ENCODE measurements at places on chromosomes 4 and X. TPM values are rescaled to one million over a fixed set of nuclear protein-coding genes. Genes with fewer than 3 reads are reported as not detected.

Gene FAM241A
- total RNA-seq = 16.0 TPM

Gene NPY2R
- not detected for total RNA-seq

Gene PRAF2
- total RNA-seq = 19.5 TPM

Gene HMX1
- not detected for total RNA-seq

Gene ARHGAP4
- total RNA-seq = 276 TPM

DNA sequence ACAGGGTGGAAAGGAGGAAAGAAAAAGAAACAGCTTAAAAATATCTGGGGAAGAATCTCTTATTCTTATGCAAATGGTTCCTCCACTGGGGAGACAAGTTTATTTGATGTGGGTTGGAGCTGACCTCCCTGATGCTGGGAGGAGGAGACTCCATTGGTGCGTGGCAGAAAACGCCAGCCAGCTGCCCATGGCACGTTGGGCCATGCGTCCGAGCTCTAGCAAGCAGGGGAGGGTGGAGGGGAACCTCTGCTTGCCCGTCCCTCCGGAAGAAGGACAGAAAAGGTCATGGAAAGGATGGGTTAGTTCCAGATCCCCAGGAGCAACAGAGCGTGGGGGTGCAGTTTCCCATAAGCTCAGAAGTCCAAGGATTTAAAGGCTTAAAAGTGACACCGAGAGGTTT is 210.4 kb downstream of the KLHL4 start:
- peaks cover 2% of the 10 kb centered on the region for H3K27me3 ChIP-seq
- DNase-seq = no peak
- no peaks in the 10 kb centered on the region for H3K4me1 ChIP-seq
- no peaks in the 10 kb centered on the region for H3K36me3 ChIP-seq
- H3K27ac ChIP-seq = no peak overlapping the region
